ENCODE measurements at places on chromosomes 5 and 9. TPM values are rescaled to one million over a fixed set of nuclear protein-coding genes. Genes with fewer than 3 reads are reported as not detected.

DNA sequence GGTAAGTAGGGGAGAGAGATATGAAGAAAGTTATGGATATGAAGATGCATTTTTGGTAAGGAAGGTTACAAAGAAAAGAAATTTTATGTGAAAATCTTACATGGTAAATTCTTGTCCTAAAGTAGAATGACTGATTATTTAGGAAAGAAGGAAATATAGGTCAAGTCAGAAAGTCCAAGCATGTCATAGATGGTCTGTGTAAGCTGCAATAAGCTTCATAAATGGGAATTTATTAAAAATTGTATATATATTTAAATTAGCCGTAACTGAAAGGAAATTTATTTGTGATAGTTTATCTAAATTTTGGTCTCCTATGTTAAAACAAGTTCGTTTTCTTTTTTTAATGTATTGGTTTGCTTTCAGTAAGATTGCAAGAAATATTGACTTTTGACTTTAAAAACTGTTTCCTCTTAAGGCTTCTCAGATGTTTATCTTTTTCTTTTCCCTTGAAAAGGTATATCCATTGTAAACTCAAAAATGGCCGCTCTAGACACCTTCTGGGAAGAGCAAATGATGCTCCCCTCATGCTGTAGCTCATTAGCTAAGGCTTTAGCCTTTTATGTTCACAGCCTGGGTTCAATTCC is 46.8 kb upstream of the HAPLN1 start:
- H3K4me1 ChIP-seq = no peaks in the 10 kb centered on the region
- H3K4me3 ChIP-seq = no peak overlapping the region
- no peak for DNase-seq
- H3K27me3 ChIP-seq = no peaks in the 10 kb centered on the region
- no peaks in the 10 kb centered on the region for H3K36me3 ChIP-seq

- H3K36me3 ChIP-seq = no peaks in the 10 kb centered on the region
- no peak overlapping the region for H3K4me3 ChIP-seq
- H3K27ac ChIP-seq = no peak overlapping the region
Observed at GRCh38 chr9:100086097-100086635, 12.6 kb downstream of the ERP44 start.

- DNase-seq = no peak
- no peak overlapping the region for H3K4me3 ChIP-seq
- H3K36me3 ChIP-seq = no peaks in the 10 kb centered on the region
- H3K27me3 ChIP-seq = peaks cover 11% of the 10 kb centered on the region
- no peaks in the 10 kb centered on the region for H3K4me1 ChIP-seq
Observed at GRCh38 chr5:71892641-71893365, 173.7 kb downstream of the CARTPT start.

DNA sequence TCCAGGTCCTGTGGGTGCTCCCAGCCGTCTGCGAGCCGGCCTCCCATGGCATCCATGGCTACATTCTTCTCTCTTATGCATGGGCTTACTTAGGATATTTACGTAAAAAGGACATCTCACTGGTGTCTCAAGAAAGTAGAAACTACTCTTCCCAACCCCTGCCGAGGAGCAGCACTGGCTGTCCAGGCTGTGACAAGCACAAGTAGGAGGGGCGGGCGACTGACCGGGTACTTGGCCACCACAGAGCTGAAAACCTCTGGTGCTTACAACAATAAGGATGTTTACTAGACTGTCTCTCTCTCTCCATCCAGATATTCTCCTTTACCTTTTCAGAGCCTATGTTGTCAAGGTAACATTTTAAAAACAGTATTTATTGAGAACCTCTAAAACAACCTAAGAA is 56.3 kb upstream of the TBC1D9B start:
- H3K27me3 ChIP-seq = no peaks in the 10 kb centered on the region
- H3K27ac ChIP-seq = no peak overlapping the region
- no peaks in the 10 kb centered on the region for H3K36me3 ChIP-seq
- DNase-seq = no peak
- no peak overlapping the region for H3K4me3 ChIP-seq

DNA sequence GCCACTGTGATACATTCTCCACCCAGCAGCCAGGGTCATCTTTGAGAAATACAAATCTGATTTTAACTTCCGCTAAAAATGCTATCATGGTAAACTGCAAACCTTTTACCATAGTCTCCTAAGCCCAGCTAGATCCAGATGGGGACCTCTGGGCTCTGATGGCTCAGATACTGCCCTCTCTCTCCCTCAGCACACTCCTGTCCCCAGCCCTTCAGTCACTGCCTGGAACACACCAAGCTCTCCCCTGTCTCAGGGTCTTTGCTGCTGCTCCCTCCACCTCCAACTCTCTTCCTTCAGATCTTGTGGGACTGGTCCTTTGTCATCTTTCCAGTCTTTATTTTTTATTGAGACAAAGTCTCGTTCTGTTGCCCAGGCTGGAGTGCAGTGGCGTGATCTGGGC is 65.1 kb downstream of the SPRY4 start:
- no peak for DNase-seq
- H3K4me1 ChIP-seq = peaks cover 5% of the 10 kb centered on the region
- H3K27ac ChIP-seq = no peak overlapping the region
- no peaks in the 10 kb centered on the region for H3K36me3 ChIP-seq

DNA sequence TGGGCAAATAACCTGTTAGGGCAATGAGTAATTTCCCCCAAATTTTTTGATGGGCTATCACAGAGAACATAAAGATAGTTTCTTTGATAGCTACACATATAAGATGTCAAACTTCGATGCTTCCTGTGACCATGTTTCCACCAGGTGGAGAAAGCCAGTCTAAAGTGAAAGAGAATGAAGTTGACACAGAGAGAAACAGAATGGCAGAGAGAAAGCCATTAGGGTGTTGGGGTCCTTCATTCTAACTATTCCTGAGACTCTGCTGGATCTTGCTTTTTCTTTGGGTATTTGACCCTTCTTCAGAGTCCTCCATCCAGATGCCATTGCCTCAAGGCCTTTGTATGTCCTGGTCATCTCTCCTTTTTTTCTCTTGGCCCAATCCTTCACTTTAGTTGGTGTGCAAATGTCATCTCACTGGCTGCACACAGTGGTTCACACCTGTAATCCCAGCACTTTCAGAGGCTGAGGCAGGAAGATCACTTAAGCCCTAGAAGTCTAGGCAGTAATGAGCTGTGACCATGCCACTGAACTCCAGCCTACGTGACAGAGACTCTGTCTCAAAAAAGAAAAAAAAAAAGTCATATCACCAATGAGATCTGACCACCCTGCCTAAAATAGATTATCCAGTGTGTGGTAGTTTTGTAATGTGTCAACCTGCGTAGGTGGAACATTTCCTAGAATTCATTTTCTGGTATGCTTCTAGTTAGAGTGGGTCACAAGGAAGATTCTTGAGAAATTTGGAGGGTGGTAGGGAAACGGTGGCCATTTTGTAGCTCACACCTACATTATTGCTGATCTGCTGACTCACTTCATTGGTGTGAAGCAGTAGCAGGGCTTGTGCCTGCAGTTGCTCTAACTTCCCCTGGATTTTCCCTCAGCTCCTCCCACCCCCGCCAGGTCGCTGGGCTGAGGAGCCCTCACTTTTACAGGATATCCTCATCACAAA is 20.8 kb upstream of the KIF2A start:
- no peak for DNase-seq
- no peak overlapping the region for H3K4me3 ChIP-seq
- no peak overlapping the region for H3K27ac ChIP-seq
- H3K27me3 ChIP-seq = no peaks in the 10 kb centered on the region
- no peaks in the 10 kb centered on the region for H3K36me3 ChIP-seq

DNA sequence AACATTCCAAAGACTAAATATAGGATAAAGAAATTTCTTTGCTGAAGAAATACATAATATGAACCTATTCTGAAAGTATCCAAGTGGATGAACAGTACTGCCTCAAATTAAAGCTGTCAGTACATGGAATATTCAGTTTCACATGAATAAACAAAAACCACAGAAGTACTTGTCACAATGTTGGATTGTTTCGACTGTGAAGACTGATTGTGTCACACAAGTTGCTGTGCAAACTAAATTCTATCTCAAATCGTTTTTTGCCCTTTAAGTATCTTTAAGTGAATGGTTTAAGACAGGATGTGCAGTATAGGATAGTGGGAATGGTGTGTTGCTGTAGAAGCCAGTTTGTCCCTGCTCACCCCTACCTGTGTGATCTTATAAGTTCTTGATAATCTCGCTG is 137.4 kb upstream of the OTULINL start:
- H3K27me3 ChIP-seq = no peaks in the 10 kb centered on the region
- peak overlapping the region; percentile 73 for H3K27ac ChIP-seq
- peak; percentile 37 for DNase-seq
- no peak overlapping the region for H3K4me3 ChIP-seq

GRCh38 chr5:87136096-87136495 is 131.6 kb upstream of the RASA1 start:
- no peak for DNase-seq
- no peaks in the 10 kb centered on the region for H3K36me3 ChIP-seq
- no peak overlapping the region for H3K4me3 ChIP-seq
- no peak overlapping the region for H3K27ac ChIP-seq
- no peaks in the 10 kb centered on the region for H3K27me3 ChIP-seq

DNA sequence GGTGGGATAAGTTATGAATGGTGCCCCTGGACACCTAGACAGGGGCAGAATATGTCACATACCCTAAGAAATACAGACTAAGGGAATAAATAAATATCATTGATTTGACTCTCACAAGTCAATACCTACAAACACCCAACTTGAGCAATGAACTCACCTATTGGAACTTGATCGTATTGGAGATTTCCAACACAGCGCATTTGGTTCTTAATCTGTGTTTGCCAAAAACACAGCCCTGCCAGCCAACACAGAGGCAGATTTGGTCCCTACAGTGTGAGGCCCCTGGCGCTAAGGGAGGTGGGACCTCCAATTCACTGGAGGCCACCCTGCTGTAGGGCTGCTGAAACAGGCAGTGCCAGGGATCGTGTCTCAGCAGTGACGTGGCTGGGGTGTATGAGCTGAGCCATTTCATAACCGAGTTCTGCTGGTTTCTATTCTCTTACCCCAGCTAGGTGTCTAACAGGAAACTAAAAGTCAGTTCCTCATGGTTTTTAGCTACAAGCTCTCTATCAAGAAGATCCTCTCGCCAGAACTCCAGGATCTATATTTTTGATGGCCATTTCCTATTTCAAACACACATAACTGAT is 84.5 kb downstream of the SLC1A1 start:
- H3K36me3 ChIP-seq = peaks cover 1% of the 10 kb centered on the region
- no peaks in the 10 kb centered on the region for H3K27me3 ChIP-seq
- H3K4me1 ChIP-seq = no peaks in the 10 kb centered on the region
- H3K4me3 ChIP-seq = no peak overlapping the region
- no peak overlapping the region for H3K27ac ChIP-seq

GRCh38 chr9:136220017-136220729 is 15.2 kb upstream of the LHX3 start:
- no peaks in the 10 kb centered on the region for H3K36me3 ChIP-seq
- H3K27me3 ChIP-seq = no peaks in the 10 kb centered on the region
- no peak overlapping the region for H3K4me3 ChIP-seq
- no peaks in the 10 kb centered on the region for H3K4me1 ChIP-seq
- H3K27ac ChIP-seq = no peak overlapping the region

- DNase-seq = no peak
- peak overlapping the region; percentile 60 for H3K27ac ChIP-seq
- H3K4me3 ChIP-seq = peak overlapping the region; percentile 89
- H3K27me3 ChIP-seq = no peaks in the 10 kb centered on the region
- no peaks in the 10 kb centered on the region for H3K36me3 ChIP-seq
Observed at GRCh38 chr9:6007058-6007769, 8.2 kb downstream of the RANBP6 start.

GRCh38 chr5:120794121-120794520 is 330.0 kb downstream of the PRR16 start:
- H3K36me3 ChIP-seq = no peaks in the 10 kb centered on the region
- H3K27me3 ChIP-seq = no peaks in the 10 kb centered on the region
- DNase-seq = no peak
- H3K4me3 ChIP-seq = no peak overlapping the region

- no peak overlapping the region for H3K27ac ChIP-seq
- DNase-seq = no peak
- no peaks in the 10 kb centered on the region for H3K27me3 ChIP-seq
- peaks cover 2% of the 10 kb centered on the region for H3K36me3 ChIP-seq
- H3K4me3 ChIP-seq = no peak overlapping the region
Observed at GRCh38 chr5:132871459-132872284, 1.8 kb upstream of the LEAP2 start.

The PTCH1 gene
- polyA plus RNA-seq = 3.1 TPM

The KDM3B gene
- polyA plus RNA-seq = 19.0 TPM

The IRX4 gene
- not detected for polyA plus RNA-seq

Measured in endothelial cell of umbilical vein (primary cell).